ENCODE measurements at places on chromosomes 1 and 21.

DNA sequence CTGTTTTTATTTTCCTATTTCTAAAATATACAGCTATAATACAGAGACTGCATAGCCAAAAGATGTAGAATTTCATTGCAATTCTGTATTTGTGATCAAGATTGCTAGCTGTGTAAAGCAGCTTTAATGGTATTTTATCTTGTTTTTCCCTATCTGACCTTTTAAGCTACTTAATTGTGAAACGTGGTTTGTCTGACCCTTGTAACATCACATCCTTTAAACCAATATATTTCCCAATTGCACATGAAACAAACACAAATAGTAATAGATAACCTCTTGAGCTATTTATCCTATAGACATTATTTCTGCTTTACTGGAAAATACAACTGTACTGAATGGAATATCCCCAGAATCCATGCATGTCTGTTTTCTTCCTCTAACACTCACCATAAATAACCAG, 112.2 kb upstream of the PLPPR4 start:
- DNase-seq: no peak

DNA sequence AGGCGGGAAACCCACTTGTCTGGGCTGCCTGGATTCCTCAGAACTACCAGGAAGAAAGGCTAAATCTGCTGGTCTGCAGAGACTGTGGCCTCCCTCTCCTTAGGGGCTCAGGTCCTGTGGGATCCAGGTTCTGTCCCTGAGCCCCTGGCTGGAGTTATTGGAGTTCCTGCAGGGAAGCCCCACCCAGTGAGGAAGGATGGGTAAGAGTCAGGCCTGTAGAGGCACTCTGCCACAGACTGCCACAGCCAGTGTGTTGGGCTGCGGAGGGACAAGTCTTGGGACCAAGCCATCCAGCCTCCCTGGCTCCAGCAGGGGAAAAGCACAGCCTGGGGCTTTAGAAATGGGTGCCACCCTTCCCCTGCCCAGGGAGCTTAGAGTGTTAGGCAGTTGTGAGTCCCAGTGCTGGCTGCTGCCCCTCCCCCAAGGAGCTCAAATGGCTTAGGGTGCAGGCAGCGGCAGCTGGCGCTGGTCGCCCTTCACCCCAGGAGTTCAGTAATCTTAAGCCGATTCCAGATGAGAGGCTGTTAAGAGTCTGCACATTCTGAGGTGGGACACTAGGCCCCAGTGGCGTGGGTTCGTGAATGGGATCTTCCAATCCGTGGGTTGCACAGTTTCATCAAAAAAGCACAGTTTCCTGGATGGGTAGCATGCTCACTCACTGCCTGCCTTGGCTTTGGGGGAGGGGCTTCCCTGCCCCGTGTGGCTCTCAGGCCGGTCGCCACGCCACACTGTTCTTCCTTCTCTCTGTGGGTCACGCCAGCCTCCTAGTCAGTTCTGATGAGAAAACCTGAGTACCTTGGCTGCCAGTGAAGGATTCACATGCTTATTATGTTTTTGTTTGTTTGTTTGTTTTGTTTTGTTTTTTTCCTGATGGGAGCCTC, 57.6 kb upstream of the FMO3 start:
- no peak for DNase-seq

DNA sequence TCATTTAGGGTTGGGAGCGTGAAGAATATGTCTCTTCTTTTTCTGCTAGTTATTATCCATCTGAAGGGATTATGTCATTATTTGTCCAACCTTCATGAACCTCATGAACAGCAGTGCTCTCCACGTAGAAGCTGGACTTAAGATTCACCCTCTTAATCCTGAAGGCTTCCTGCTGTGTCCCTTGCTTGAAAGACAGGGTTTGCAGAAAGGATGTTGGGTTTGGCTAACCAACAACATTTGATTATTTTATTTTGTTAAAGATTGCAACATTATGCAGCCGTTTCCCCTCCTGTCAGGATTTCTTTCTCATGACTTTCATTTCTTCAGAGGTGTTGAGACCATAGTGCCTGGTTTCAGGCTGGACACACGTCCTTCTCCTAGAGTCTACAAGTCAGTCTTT, 75.2 kb downstream of the NGF start:
- no peak for DNase-seq

- DNase-seq: no peak
These were observed 8.3 kb downstream of the ASAP3 start for GRCh38 chr1:23475641-23476040.

GRCh38 chr1:63775418-63776127, 1.8 kb downstream of the ROR1 start:
- DNase-seq: no peak
